Fibroblast of skin of right biceps (primary cell): ENCODE measurements at places on chromosomes 2 and 18.

GRCh38 chr2:239260546-239261327, 140.1 kb downstream of the HDAC4 start:
- no peak for DNase-seq

- DNase-seq = no peak
These were observed 5.8 kb upstream of the ABCB11 start for GRCh38 chr2:169036736-169037440.

- DNase-seq = no peak
These were observed 719 bp upstream of the ATP6V1B1 start for GRCh38 chr2:70934981-70935380.

DNA sequence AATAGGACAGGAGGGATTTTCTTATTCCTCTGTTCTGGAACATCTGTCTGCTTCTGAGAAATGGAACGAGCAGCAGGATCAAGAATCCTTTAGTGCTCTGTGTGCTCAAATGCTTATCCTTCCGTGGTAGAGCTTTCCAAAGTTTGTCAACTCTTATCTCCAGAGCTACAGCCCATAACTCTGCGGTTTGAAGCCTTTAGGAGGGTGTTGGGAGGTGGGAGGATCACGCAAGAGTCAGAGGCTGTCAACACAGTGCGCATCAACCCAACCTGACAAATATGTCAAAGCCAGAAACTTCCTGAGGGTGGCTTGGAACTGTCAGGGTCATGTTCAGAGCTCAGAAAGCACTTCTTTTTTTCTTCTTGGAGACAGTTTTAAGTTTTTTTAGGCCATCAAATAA, 95.9 kb downstream of the CRIM1 start:
- DNase-seq = peak; percentile 76

DNA sequence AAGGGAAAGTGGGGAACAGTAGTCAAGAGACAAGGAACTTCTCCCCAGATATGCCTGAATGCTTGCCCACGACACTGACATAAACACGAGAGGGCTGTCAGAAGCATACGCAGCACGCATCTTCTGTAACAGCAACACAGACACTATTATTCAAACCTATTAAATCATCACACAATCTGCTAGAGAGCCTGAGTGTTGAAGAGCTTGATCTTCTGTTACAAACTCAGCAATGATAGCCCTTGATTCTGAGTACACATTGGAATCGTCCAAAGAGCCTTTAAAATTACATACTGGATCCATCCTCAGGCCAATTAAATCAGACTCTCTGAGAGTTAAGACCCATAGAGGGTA, 111.6 kb downstream of the ZNF521 start:
- DNase-seq = no peak

DNA sequence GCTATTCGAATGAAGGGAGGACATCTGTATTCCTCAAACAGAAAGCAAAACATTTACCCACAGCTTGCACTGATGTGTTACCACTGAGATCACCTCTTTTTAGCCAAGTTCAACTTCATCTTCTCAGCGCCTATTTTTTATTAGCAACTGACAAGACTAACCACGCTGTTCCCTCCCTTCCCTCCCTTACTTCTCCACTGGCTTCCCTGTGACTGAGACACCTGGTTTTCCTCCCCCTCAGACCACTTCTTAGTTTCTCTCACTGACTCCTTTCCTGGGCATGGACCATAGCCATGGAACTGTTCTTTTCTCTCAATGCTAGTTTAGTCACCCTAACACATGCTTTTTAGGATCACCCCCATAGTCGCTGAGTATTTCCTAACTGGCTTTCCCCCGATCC, 3.3 kb downstream of the L3MBTL4 start:
- DNase-seq = no peak

GRCh38 chr2:28754321-28754720, 2.7 kb downstream of the PPP1CB start:
- DNase-seq = peak; percentile 17

- peak; percentile 7 for DNase-seq
These were observed 91.5 kb upstream of the PARD3B start for GRCh38 chr2:204453730-204454167.

DNA sequence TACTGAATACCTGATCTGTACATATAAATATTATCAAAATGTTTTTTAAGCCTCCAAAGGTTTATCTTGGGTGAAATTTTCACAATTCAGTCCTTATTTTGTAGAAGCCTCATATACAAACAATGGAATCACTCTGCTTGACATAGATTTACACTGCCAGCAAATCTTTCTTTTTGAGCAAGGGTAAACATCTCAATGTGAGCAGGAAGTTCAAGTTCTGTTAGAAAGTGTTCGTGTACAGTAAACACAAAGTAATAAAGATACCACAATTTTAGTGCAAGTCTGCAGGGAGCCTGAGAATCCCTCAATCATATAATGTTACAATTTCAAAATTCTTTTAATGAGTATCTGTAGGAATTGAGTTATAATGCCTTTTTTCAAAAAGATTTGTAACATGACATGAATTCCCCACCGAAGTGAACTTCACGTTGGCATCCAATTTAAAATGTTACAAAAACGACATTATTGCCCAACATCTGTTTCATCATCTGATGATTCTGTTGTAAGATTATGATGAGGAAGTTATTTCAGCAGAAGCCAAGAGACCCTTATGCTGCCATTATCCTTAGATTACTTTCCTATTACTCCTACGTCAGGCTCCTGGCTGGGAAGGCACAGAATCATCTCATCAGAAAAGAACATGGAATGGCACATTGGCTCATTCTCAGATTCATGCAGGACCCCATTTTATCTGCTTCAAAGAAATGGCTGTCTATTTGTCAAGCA, 283.9 kb upstream of the ACVR2A start:
- no peak for DNase-seq

GRCh38 chr18:59090966-59091603, 48.6 kb upstream of the SEC11C start:
- DNase-seq = no peak

- DNase-seq = no peak
These were observed 809.9 kb downstream of the TSN start for GRCh38 chr2:122565364-122565763.

DNA sequence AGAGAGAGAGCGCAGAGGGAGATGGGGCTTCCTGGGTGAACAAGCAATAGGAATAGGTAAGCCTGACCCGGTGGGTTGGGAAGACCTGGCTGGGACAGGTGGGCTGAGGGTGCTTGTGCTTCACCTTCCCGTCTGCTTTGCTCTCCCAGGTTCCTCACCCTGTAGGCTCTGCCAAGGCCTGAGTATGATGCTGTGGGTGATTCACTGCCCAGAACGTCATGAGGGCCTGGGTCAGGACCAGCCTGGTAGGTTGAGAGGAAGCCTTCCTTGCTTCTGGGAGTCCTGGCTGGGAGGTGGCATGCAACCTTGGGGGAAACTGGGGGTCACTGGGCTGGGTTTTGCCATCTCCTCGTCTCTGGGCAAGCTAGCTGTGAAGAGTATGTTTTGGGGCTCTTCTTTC, 220.2 kb upstream of the APCDD1 start:
- DNase-seq = no peak

- DNase-seq = no peak
These were observed 1.2 kb upstream of the DES start for GRCh38 chr2:219416938-219417337.

DNA sequence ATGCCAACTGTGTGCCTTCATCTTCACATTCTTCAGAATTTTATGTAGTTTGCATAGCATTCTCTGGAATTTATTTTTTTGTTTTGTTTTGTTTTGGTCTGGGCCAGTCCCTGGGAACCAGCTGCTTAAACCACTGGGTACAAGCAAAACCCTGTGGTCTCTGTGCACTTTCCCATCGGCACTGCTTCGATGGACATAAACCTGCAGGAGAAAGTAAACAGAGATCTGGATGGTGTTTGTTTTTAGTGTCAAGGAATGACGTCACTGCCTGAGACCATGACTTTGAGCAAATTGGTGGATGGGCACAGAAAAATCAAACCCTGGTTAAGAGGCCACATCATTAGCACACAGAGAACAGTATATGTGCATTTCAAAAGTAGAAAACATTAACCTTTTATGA, 64.7 kb upstream of the RASGRP3 start:
- no peak for DNase-seq

DNA sequence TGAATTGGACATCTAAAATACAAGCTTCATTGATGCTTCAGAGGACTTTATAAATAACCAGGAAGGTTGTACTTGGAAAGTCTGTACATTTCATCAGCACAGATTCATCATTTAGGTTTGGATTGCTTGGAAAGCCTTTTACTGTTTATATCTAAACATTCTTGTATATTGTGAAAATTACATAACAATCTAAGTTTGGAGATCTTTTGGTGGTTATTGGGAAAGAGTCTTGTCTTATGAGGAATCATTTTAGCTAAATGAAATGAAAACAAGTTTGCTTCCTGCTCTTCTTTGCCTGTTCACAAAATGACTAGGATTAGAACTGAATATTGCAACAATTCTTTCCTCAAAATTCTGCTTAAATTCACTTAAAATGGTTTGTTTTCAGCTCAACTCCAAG, 79.3 kb downstream of the ABI2 start:
- DNase-seq = no peak

DNA sequence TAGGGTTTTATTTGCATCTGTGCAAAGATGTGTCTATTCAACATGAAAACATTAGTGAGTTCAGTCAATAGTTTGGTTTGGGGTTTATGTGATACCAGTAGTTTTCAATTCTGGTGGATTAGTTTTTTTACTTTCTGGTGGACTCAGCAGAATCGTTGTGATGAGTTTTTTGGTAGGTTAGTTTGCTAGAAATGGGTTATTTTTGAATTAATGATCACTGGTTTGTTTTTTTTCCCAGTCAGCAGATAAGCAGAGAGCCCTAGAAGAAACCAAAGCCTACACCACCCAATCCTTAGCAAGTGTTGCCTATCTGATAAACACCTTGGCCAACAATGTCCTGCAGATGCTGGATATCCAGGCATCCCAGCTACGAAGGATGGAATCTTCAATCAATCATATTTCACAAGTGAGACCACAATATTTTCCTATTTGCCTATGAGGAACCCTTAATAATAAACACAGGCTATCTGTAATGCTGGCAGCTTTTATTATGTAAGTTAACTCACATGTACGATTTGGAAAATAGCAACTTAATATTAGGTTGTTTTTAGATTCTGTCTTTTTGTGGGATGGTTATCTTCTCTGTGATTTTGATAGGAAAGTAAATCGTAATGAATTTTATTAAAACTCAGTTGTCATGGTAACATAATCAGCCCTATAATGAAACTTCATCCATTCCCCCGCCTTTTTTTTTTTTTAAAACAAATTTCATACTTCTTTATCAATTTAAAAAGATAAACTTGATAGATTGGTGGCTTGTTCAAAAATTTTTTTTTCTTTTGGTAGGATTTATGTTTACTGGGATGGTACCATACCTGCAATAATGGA, 38.7 kb downstream of the ABI2 start:
- no peak for DNase-seq

GRCh38 chr2:159098921-159099411, 130.5 kb downstream of the TANC1 start:
- DNase-seq = no peak

DNA sequence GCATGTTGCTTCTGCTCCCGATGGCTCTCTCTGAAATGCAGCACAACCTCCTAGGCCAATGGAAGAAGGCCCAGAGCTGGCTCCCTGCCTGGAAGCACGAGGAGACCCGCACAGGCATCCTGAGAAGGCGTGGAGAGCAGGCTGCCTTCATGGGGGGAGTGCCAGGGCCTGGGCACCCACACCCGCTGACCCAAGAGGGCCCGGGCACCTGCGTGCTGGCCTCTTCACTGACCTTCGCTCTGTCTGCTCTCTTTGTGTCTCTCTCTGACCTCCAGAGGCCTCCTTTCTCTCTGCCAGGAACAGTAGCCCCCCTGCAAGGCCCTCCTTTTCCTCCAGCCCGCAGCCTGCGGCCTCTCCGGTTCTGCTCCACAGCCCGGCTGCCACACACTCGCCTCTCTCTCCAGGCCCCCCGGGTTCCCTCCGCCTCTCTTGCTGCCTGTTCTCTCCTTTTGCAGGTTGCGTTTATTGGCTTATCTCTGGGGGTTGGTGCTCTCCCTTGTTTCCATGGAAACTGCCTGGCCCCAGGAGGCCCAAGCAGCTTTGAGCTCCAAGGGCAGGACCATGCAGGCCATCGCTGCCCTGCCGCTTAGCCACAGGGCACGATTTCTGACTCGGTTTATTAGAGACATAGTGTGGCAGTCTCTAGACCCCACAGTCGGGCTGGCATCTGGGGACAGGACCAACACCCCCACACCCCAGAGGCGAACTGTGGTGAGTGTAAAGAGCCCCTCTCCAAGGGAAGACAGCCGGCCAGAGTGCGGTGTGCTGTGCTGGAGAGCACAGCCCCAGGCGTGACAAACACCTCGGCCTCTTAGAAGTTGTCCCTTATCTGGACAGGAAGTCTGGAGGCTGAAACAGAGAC, 1.7 kb downstream of the MZT2B start:
- DNase-seq = peak; percentile 44

DNA sequence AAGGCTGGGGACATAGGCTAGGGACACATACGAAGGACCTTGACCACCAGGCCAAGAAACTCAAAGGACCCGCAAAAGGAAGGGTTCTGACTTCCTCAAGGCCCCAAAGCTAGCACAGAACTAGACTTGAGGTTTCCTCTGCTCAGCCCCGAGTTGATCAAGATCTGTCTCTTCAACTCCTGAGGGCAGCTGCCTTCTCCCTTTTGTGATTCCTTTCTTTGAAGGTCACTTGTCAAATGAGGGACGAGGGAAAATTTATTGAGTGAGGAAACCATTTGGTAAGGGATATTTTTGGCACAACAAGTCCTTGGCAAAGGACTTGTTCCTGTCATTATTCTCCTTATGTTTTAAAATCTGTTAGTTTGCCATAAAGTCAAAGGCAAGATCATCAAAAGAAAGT, 12.3 kb upstream of the ROCK2 start:
- no peak for DNase-seq

DNA sequence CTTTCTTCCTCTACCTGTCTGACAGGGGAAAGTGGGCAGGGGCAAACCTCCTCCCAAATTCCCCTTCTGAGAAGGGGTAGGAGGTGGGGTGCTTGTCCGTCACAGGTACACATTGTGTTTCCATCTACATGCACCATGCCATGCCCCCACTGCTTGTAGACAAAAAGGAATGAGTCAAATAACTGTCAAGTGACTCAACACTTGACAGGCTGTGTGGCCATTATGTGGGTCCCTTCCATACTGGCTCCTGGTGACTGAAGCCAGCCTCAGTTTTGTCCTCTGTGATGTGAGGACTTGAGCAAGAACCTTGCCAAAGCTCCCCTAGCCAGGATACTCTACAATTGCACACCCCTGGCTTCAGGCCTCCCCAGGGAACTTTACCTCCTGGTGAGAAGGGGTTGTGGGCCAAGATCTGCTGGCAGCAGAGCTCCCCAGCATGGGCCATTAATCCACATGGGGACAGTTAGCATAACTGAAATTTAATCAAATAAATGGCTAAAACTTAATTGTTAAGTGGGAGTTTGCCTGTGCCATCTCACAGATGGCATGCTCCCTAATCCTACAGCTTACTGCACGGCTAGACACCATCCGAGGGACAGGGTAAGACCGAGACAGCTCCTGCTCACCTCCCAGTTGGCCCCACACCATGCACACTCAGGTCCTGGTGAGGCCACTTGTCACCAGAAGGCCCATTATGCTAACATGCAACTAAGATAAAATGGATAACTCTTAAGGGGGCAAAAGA, 140.2 kb downstream of the BCL11A start:
- DNase-seq = no peak
